Activated naive CD4-positive, alpha-beta T cell treated with anti-CD3 and anti-CD28 coated beads, Interleukin-2, amount 10 ng/mL, durations not matched to agents 5 hours and 36 hours (primary cell): ENCODE measurements at places on chromosomes 2 and 18. TPM values are rescaled to one million over a fixed set of nuclear protein-coding genes. Genes with fewer than 3 reads are reported as not detected.

Gene COL3A1
- total RNA-seq: 0.51 TPM

Gene DNER
- not detected for total RNA-seq

Gene TRIM54
- total RNA-seq: 0.12 TPM

Gene PAPOLG
- 21.4 TPM for total RNA-seq

Gene PELI1
- 28.2 TPM for total RNA-seq

Gene GAREM2
- 5.7 TPM for total RNA-seq

Gene FBXO41
- 16.4 TPM for total RNA-seq

Gene WDR35
- total RNA-seq: 3.9 TPM

Gene C1QL2
- total RNA-seq: not detected

Gene LRATD1
- not detected for total RNA-seq

Gene SRBD1
- total RNA-seq: 20.4 TPM

Gene LAMA3
- total RNA-seq: 1.2 TPM

Gene SALL3
- total RNA-seq: not detected

Gene UGT1A8
- not detected for total RNA-seq

Gene TMEM185B
- total RNA-seq: 25.1 TPM

Gene PNKD
- total RNA-seq: 33.5 TPM

Gene FOXD4L1
- total RNA-seq: 0.40 TPM

Gene IL1RL1
- total RNA-seq: 0.15 TPM

Gene MROH2A
- not detected for total RNA-seq
